Stimulated activated CD8-positive, alpha-beta memory T cell treated with anti-CD3 and anti-CD28 coated beads, Interleukin-7, amount 100 ng/mL, for 1 hour (primary cell): ENCODE measurements at places on chromosomes 12 and 14.

DNA sequence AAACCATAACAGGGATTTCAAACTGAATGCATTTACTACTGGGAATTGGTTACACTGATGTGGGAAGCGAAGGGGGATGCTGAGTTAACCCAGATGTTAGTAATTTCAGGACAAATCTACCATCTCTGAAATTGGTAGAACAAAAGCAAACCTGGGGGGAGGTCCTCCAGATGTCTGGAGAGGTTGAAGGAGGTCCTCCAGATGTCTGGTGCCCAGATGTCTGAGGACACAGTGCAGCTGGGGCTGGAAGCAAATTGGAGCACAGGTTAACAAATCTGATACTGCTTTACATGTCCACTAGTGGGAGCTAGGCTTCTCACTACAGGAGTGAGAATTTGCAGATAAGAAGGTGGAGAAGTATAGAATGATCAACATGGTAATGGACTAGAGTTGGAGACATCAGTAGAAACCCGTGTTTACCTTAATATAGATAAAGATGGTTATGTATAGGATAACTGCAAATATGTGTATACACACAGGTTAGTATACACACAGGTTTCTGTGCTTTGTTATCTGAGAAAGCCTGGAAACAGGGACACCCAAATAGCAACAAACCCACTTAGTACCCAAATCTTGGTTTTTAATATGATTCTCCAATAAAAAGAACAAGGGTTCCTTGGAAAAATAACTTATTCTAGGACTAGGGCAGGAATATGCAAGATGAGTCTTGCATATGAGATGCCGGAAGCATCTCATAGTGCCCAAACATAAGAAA lies 162.5 kb downstream of the C12orf50 start:
- no peak for DNase-seq

DNA sequence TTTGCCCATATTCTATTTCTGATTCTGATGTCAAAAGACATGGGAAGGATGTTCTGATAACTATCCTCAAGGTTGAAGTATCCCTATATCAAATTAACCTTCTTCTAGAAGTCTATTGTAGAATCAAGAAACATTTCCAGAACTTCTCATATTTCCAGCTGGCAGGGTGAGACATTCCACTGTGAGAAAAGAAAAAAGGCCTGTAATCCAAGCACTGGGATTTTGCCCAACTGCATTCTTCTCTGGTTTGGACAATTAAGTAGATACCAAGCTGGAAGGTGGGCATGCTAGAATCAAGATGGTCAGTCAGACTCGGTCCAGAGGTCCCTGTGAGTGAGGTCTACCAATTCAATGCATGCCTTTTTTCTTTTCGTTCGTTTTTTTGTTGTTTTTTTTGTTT lies 60.9 kb downstream of the MAP3K9 start:
- no peak for DNase-seq

GRCh38 chr12:92736605-92737004 lies 33.8 kb downstream of the PLEKHG7 start:
- DNase-seq = no peak

DNA sequence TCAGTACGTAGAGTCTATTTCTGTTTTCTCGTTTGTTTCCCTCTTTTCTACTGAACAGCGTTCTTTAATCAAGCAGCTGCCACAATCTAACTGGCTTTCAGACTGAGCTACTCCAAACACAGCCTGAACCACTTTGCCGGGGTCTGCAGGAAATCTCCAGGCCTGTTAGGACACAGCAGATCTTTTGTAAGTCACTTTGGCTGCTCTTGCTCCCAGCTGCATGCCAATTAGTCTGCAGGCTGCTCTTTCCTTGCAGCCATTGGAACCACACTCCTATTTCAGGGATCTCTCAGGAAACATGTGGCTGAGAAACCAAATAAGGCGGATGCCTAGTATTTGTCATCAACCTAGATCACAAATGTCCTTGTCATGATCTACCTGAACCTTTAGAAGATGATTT lies 73.6 kb downstream of the TMTC1 start:
- DNase-seq = no peak

- no peak for DNase-seq
Measured at GRCh38 chr14:20002319-20002718, 356 bp downstream of the OR4Q2 start.

- DNase-seq = no peak
Measured at GRCh38 chr12:75155962-75156361, 53.7 kb downstream of the KCNC2 start.

DNA sequence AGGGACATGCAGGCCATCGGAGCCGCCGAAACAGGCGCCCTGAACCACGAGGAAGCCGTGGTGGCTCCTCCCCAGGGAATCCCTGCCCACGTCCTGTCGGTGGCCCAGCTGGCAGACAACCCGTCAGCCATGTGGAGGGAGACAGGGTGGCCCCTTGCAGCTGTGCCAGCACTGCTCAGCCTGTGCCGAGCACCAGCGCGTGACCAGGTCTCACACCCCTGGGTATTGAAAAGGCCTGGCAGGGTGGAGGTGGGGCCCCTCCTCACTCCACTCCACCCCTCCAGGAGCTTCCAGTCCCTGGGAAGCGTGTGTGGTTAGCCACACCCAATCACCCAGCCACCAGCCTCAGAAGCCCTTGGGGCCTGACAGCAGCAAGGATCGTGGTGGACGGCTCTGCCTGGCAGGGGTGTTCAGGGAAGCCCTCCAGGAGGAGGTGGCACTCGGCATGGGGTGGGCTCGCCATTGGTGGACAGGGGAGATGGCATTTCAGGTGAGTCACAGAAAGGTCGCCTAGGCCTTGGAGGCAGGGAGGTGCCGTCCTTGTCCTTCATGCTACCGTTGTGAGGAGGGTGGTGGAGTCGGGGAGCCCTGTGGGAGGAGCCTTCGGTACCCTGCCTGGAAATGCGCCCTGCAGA lies 12.3 kb upstream of the DLK1 start:
- DNase-seq = no peak

DNA sequence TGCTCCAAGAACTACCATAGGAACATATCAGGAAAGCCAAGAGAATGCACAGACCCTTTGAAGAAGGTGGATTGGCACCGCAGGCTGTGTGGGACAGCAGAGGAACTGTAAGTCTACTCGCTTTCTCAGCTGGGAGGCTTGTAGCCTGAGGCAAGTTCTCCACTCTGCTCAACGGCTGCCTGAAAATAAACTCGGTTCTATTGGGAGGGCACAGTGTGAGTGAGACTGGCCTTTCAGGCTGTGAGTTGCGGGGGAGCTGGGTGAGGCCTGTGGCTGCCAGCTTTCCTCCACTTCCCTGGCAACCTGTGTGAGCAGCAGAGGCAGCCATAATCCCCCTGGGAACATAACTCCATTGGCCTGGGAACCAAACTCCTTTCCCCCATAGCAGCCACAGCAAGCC lies 132.1 kb downstream of the ANKS1B start:
- DNase-seq = no peak

- no peak for DNase-seq
Measured at GRCh38 chr12:104790296-104791125, 167.6 kb downstream of the SLC41A2 start.

DNA sequence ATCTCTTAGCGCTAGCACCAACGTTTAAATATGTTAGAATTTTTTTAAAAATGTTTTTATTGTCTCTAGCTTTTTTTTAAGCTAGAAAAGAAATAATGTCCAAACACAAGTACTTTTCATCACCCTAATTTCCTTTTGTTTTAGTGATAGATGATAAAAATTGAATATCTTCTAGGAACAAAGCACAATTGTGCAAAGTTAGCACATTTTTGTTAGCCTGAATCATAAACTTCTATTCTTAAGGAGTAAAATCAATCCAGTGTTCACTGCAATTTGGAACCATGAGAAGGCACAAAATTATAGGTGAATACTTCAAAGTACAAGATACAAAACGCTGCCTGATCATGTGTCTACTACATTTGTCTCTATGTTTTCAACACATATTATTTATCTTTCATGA lies 408.5 kb upstream of the RPL10L start:
- DNase-seq = no peak

GRCh38 chr14:72913809-72914208 lies 12.5 kb upstream of the DCAF4 start:
- no peak for DNase-seq

- no peak for DNase-seq
Measured at GRCh38 chr12:131383291-131383690, 327.6 kb upstream of the SFSWAP start.

- no peak for DNase-seq
Measured at GRCh38 chr14:104968153-104968527, 10.0 kb downstream of the AHNAK2 start.

GRCh38 chr12:52517888-52518287 lies 2.3 kb downstream of the KRT5 start:
- DNase-seq = no peak

- no peak for DNase-seq
Measured at GRCh38 chr12:90977224-90977623, 22.2 kb upstream of the CCER1 start.

GRCh38 chr14:64979336-64980074 lies 7.2 kb upstream of the FNTB start:
- no peak for DNase-seq
